H9 (cell line): ENCODE measurements at places on chromosomes 6 and 20. TPM values are rescaled to one million over a fixed set of nuclear protein-coding genes. Genes with fewer than 3 reads are reported as not detected.

GRCh38 chr6:137489046-137490005, 4.9 kb downstream of the OLIG3 start:
- DNase-seq: peak; percentile 73

DNA sequence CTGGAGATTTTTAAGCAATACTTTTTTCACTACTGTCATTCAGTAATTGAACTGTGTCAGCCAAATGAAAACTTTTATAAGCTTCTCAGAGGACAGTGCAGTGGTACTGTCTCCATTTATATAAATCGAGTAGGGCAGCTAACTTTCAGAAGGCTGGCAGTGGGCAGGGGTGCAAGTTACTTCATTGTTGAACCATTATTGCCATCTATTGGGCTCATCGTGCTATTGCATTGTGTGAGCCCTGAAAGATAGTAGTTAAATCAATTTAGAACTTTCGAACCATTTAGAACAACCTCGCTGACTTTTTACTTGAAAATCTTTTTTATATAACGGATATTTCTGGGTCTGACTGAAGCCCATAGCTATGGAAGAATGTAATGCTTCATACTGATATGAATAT, 347.8 kb upstream of the PLCB4 start:
- peak; percentile 41 for DNase-seq

GRCh38 chr6:1821513-1822183, 211.9 kb downstream of the FOXC1 start:
- no peak for DNase-seq

- no peak for DNase-seq
Measured at GRCh38 chr20:34634392-34634791, 42.5 kb downstream of the PIGU start.

GRCh38 chr6:163991321-163991720, 576.8 kb downstream of the QKI start:
- no peak for DNase-seq

Gene DSP
- total RNA-seq: 47.9 and 48.9 TPM in 2 replicates

Gene DEFB132
- total RNA-seq: not detected in 2 replicates
